ENCODE measurements at places on chromosomes 4 and X. TPM values are rescaled to one million over a fixed set of nuclear protein-coding genes. Genes with fewer than 3 reads are reported as not detected.

DNA sequence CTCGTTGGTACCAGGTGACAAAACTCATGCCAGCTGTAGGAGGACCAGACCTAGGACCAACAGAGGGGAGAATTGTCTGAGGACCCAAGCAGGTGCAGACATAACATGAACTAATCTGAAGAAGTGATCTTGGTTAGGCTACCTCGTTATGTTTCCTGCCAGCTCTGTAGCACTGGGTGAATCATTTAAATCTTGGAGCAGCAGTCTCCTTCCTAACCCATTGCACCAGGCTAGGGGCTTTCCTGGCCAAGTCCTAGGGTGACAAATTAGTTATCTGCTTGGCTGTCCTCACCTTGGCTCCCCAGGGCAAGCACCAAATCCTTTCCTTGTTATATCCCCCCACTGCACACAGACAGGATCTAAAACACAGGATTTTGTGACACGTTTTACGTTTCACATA is 87.8 kb downstream of the WWC2 start:
- DNase-seq, result no peak

GRCh38 chr4:17322514-17322913 is 189.4 kb downstream of the QDPR start:
- no peak for DNase-seq

- no peak for DNase-seq
Observed at GRCh38 chrX:106951230-106951629, 31.0 kb downstream of the CLDN2 start.

DNA sequence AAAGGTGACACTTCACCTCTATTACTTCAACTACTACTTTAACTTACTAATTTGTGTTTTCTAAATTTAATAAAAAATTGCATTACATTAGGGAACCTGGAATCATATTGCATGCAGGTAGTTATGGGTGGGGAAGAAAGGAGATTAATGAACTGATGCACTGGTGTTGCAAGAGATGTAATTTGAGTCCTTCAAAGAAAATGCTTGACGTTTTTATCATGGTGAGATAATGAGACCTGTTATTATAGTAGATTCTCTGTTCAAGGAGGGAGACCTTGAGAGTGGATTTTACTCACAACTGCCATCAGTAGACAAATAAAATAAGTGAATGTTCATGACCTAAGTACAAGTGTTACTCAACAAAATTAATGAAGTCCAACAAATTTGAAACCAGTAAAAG is 26.4 kb upstream of the MED14 start:
- DNase-seq, result no peak

DNA sequence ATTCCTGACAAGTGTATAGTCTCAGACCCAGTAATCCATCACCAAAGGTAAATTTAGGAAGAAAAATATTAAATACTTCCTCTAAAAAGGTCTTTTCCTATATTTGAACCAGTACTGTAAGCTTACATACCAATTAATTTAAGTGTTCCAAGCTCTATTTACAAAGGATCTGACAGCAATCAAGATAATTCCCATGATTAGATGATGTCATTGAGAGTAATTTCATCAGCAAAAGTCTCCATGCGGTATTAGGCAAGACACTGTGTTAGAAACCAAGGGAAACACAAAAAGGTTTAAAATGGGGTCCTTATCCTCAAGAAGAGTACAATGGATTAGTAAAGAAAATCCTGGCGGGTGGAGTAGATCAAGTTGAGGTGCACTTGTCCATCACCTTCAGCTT is 198.5 kb downstream of the PRDM5 start:
- no peak for DNase-seq

DNA sequence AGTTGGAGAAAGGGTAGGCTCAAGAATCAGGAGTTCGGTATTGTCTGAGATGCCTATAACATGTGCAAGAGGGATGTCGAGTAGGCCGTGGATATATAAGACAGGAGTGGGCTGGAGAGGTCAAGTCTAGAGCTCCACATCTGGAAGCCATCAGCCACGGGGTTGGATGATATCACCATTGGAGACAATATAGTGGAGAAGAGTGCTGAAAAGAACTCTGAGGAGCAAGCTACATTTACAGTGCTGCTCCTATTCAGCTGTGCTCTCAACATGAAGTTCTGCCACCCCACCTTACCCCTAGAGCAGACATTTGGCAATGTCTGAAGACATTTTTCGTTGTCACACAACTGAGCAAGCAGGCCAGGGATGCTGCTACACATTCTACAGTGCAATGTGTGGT is 20.9 kb upstream of the PLAC1 start:
- DNase-seq, result no peak

DNA sequence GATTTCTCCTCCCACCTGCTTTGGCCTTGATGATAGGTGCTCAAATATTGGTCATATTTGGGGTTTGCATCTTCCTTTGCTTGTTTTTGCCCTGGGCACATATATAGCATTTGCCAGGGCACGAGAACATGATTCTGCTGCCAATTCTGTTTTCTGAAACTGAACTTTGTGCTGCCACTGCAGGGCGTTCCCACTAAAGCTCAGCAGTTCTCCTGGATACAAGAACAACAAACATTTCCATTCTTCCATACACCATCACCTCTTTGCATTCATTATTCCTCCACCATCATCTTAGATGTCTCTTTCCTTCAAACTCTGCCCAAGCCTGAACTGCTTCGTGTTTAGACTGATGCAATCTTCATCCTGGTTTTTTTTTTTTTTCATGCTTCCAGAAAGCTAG is 36.3 kb upstream of the GATB start:
- no peak for DNase-seq

GRCh38 chrX:130155564-130155963 is 10.1 kb downstream of the AIFM1 start:
- DNase-seq, result no peak

- DNase-seq, result no peak
Observed at GRCh38 chr4:38752372-38752940, 30.3 kb downstream of the TLR10 start.

The LAMTOR3 gene
- 17.0 TPM for total RNA-seq

The CAPN6 gene
- not detected for total RNA-seq

The POU4F2 gene
- not detected for total RNA-seq

The TRPC5OS gene
- not detected for total RNA-seq

The CPZ gene
- total RNA-seq, result not detected
